ENCODE measurements at places on chromosomes 7 and 10.
A peak's percentile ranks its signal among the peaks of the same experiment; 100 is the strongest.

DNA sequence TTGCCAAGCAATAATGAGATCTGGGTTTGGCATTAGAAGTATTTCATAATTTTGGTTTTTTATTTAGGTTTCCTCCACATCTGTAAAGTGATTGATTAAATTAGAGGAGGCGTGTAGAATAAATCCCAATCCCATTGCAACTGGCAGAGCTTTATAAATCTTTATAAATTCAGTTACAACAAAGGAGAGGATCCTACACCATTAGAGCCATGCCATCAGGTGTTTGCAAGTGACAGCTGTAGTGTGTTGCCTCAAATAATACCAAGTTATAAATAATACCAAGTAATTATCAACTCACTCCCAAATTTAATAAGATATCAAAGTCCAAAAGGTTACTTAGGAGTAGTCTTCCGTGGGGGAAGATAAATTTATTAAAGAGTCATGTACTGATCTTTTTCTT lies 62.2 kb downstream of the PODXL start:
- DNase-seq: no peak

DNA sequence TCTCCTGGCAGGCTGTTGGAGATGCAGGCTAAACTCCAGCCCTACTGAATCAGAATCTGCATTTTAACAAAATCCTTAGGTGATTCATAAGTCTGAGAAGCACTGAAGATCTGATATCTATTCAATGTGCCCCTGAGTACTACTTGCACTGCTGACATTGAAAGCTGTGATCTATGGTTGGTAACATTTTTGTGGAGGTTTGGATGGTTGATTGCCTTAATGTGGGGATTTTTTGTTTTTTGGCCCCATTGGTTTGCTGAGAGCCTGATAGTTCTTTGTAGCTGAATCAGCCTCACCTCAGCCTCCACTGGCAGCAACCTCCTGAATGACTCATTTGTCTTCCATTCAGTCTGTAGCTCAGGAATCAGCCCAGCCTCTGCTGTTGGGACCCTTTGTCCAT lies 14.7 kb upstream of the LRRN3 start:
- DNase-seq: no peak

GRCh38 chr7:135100856-135101255 lies 47.0 kb upstream of the TMEM140 start:
- no peak for DNase-seq

DNA sequence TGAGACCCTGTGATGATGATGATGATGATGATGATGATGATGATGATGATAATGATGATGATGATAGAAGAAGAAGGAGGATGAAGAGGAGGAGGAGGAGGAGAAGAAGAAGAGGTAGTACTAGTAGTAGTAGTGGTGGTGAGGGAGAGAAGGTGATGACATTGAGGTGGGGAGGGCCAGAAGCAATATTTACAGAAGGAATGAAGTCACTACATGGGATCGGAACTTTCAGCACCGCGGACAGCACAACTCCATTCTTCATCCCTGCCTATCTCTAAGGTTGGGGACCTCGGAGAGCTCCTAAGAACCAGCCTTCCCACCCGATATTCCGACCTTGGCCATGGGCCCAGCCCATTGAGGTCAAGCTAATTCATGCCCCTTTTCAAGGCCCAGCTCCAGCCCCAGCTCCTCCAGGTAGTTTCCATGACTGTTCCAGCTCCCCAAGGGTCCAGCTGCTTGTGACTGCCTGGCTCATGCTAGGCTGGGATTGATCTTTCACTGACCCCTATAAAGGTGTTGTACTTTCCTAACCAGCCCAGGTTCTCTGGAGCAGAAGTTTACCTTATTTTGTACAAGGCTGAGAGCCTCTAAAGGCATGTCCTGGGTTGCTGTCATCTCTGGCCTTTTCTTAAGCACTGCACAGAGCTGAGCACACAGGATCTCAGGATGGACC lies 10.3 kb downstream of the CRHR2 start:
- DNase-seq: peak; percentile 57

- DNase-seq: peak; percentile 42
These were observed 26.4 kb downstream of the CDK6 start for GRCh38 chr7:92809760-92810573.

- DNase-seq: no peak
These were observed 5.4 kb downstream of the PRKCQ start for GRCh38 chr10:6574664-6575176.

Data from left hindlimb (tissue), 1 donor.